ENCODE measurements at places on chromosomes 7 and 10. TPM values are rescaled to one million over a fixed set of nuclear protein-coding genes. Genes with fewer than 3 reads are reported as not detected.

Gene AP3M1
- 44.1 TPM for polyA plus RNA-seq

Gene UNCX
- not detected for polyA plus RNA-seq

Gene HOXA13
- polyA plus RNA-seq: not detected

GRCh38 chr7:6162331-6162620, 110.1 kb downstream of the CYTH3 start:
- no peak for DNase-seq

DNA sequence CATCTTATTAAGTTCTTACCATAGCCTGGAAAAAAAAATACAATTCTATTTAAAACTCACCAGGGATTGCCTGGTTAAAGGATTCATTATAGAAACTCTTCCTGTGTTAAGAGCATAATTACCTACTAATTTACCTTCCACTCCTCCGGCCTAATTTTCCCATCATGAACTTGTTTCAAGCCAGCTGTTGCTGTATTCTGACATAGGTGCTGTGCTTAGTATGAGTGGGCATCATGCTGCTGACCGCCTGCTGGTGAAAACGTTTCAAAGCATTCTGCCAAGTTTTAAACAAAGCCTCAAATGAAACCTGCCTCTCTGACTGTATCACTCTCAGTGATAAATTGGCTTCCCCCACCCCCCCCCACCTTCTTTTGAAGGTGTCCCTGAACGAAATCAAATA, 47.8 kb upstream of the KCNMA1 start:
- no peak for DNase-seq

GRCh38 chr7:4875391-4875790, 8.1 kb downstream of the RADIL start:
- DNase-seq: no peak

DNA sequence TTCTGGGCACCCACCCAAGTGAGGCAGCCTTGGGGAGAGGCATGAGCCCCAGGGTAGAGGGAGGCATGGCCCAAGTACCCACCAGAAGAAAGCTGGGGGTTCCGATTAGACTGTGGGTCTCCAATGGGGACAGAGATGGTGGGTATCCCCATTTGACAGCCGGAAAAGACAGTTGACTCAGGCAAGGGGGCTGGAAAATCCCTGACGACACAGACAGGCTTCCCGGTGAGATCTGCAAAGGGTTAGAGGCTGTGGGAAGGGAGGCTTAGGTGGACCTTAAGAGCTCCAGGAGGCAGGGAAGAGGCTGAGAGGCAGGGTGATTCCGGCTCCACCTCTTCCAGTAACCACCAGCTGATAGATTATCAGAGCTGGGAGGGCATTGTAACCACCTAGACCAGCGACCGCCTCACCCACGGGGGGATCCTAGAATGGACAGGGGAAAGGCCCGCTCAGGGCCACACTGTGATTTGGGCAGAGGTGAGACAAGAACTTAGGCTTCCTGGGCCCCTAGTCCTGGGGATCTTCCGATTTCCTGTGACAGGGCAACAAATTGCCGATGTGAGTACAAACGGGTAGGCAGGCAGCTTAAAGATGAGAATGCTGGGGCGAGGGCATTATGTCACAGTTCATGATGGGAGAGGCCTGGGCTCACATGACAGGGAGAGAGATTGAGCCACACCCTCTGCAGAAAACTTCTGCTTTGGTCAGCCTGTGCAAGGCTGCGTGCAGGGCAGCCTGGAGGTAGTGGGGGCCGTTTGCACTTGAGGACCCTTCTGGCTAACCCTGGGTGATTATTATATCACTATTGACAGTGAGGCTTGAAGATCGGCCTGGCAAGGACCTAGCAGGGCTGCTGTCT, 5.4 kb downstream of the TBATA start:
- DNase-seq: no peak

All from keratinocyte (primary cell).